ENCODE measurements at places on chromosomes 6 and 20. TPM values are rescaled to one million over a fixed set of nuclear protein-coding genes. Genes with fewer than 3 reads are reported as not detected.

DNA sequence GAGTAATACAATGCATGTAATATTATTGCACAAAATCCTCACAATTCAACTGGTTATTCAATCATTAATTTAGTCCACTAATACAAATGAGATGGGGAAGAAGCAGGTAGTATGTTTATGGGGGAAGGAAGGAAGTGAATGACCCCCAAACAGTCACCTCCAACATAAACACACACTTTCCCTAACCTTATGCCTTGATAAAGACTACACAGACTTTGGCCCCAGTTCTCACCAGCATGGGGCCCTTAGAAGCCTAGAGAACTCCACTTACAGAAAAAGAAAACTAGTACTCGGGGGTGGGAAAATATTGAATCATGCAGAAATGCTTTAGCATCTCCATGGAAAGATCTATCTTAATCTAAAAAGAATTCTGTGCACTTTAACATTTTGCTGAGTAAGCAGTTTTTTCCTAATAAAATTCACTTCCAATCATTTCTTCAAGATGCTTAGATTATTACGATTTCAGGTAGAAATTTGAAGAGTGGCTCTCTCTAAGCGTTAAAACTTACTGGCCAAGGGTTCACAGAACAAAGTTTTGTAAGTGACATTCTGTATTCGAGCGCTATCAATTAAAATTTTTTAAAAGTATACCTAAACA, 18.8 kb downstream of the ARHGAP18 start:
- DNase-seq: no peak

DNA sequence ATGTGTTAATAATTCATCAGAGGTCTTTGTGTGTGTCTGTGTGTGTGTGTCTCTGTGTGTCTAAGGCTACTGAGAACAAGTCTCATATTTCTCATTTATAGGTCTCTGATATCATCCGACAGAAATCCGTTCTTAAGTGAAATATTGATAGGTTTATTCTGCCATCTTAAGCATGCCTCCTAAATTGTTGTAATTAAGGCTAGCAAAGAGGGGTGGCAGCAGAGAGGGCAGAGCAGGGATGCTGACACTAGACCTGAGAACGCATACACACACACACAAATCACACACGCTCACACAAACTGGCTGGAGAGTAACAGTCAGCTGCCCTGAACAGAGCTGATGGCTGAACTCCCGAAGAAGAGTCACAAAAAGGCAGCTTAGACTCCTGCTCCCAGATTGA, 84.9 kb upstream of the LRFN2 start:
- DNase-seq: no peak

GRCh38 chr20:24406251-24406650, 63.2 kb upstream of the SYNDIG1 start:
- DNase-seq: no peak

- peak; percentile 15 for DNase-seq
Measured at GRCh38 chr6:147507162-147508041, 1.1 kb upstream of the SAMD5 start.

DNA sequence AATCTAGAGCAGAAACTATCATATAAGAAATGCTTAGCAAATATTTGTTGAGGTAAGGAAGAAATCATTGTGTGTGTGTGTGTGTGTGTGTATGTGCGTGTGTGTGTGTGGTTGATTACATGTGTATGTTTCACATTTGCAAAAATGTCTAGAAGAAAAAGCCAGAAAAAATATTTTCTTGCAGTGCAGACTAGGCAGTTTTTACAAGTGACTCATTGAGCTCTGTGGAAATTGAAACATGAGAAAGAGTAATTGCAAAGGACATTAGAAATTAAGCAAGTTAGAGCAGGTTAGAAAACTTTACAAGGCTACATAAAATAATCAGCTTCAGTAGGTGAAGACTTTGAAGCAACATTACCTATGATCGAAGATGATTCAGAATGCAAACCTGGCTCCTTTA, 669.0 kb upstream of the EYS start:
- DNase-seq: no peak

Gene TCP11
- total RNA-seq: 1.8 TPM

Gene PIGU
- total RNA-seq: 15.3 TPM
